ENCODE measurements at places on chromosomes 2 and 18.

DNA sequence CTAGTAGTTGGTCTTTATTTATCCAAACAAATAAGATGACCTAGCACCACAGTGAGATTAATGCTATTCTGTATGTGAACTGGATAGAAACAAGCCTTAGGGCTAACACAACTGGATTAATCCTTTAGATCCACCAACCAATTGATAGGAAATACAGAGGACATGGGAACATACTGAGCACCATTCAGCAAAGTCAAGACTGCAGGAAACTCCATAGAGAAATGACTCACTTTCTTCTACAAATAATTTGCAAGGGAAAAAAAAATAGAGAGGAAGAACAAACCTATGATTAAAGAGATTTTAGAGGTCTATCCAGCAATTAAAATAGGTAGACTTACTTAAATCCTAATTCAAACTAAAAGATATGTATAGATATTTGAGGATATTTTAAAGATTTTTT lies 23.9 kb downstream of the WDFY1 start:
- no peak for DNase-seq

DNA sequence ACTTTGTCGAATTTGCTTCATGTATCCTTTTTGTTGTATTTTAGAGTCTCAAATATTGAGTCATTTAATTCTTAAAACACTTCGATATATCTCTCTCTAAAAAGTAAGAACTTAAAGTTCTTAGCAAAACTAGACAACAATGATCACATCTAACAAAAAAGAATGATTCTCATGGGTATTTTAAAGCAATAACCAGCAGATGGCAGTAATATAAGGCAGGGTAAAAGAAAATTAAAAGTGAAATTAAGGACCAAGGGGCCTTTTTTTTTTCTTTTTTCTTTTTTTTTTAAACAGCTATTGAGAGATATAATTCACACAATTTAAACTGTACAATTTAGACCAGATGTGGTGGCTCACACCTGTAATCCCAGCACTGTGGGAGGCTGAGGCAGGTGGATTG lies 9.9 kb upstream of the AOX1 start:
- DNase-seq = no peak

DNA sequence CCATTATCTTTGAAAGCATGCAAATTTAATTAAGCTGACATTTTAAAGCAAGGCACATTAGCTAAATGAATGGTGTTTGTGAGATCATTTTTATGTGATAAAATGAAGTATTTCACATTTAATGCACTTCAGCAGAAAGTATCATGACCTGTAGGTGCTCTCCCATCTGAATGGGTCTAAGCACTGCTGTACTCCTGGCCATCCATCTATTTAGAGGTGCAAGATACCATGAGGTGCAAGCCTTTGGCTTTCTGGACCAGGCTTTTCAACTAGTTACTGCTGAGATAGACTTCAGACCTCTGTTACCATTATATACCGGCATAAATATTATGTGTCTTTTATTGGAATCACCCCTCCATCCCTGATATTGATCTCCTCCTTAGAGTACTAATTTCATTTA lies 15.6 kb upstream of the LIPG start:
- no peak for DNase-seq

DNA sequence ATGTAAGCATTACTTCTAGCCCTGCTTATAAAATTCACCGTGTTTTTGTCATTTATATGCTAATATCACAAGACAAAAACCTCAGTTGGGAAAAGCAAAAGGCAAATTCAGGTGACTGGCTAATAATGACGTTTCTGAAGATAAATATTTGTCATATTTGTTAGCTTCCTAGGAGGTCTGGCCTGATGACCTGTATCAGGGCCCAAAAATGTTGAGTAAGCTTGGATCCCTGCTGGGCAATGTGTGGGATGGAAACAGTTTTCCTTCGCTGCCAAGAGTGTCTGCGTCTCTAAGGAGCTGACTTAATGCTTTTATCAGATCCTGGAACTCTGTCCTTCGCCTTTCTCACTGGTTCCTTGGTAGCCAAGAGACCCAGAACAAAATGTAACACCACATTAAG lies 230.1 kb upstream of the PXDN start:
- no peak for DNase-seq

- no peak for DNase-seq
Measured at GRCh38 chr2:44348400-44348799, 12.9 kb downstream of the PREPL start.

GRCh38 chr18:73636355-73636754 lies 511.3 kb downstream of the FBXO15 start:
- DNase-seq = no peak

- no peak for DNase-seq
Measured at GRCh38 chr18:61352611-61353010, 19.4 kb downstream of the CDH20 start.

DNA sequence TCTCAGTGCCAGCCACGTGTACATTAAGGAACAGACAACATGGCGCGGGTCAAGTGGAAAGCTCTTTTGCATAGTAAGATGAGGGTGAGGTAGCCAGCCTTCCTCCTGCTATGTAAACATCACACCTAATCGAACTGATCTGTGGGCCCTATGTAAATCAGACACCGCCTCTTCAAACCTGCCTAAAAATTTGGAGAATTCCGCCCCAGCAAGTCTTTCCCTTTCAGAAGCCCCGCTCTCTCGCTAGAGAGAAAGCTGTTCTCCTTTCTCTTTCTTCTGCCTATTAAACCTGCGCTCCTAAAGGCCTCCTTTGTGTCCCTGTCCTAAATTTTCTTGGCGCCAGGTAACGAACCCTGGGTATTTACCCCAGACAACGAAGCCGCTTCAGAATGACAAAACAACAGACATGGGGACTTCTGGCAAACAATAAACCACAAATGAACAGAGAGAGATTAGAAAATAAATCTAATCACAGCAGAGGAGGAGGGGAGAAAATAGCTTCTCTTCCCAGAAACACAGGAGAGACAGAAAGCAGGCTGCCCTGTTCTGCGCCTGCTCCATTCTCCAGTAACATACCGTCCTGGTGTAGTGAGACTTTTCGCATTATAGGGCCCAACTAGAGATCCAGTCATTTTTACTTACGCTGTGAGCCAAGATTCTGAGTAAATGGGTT lies 31.9 kb upstream of the CYP1B1 start:
- no peak for DNase-seq

- DNase-seq = no peak
Measured at GRCh38 chr2:99900556-99900955, 241.8 kb downstream of the AFF3 start.

DNA sequence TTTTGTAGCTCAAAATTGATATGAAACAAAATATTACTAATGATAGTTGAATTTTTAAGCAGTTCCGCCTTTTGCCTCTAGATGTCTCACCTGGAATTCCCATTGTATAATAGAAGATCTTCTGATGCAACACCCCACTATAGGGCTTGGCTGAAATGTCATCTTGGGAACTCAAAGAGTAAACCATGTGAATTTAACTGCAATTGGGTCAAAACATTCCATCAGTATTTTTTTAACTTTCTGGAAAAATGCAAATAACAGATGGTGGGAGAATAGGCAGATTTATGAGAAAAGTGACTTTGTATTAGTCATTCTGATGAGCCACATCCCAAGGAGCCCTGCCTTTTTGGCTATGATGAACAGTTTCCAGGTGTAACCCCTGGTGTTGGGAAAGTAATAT lies 489.9 kb downstream of the NYAP2 start:
- DNase-seq = no peak

- DNase-seq = no peak
Measured at GRCh38 chr2:224892574-224893204, 149.6 kb downstream of the DOCK10 start.

GRCh38 chr2:85727798-85728197 lies 26.0 kb upstream of the ATOH8 start:
- no peak for DNase-seq

GRCh38 chr2:119482481-119483394 lies 41.5 kb downstream of the SCTR start:
- no peak for DNase-seq

DNA sequence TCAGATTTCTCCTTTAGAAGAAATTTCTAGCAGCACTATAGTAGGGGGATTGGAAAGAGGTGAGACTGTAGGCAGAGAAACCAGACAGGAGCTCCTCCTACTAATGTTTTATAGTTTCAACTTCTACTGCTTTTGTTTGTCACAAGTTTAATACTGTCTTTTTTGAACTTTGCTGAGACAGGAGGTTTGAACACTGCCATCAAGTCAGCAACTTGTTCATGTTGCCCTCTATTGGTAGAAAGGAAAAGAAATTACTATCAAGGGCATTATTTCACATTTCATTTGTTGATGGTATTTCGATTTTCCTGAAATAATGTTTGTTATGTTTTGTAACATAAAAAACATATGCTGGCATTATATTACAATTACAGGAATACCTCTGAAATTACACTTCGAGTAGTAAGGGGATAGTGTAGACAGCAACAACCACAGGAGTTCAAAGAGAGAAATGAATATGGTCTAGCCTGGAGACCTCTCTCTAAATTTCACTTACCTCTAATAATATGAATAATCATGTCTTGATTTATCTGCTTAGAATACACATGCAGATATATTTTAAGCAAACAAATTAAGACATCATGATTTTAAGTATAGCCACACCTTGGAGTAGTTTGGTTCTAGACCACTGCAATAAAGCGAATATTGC lies 12.4 kb upstream of the CCDC88A start:
- no peak for DNase-seq

DNA sequence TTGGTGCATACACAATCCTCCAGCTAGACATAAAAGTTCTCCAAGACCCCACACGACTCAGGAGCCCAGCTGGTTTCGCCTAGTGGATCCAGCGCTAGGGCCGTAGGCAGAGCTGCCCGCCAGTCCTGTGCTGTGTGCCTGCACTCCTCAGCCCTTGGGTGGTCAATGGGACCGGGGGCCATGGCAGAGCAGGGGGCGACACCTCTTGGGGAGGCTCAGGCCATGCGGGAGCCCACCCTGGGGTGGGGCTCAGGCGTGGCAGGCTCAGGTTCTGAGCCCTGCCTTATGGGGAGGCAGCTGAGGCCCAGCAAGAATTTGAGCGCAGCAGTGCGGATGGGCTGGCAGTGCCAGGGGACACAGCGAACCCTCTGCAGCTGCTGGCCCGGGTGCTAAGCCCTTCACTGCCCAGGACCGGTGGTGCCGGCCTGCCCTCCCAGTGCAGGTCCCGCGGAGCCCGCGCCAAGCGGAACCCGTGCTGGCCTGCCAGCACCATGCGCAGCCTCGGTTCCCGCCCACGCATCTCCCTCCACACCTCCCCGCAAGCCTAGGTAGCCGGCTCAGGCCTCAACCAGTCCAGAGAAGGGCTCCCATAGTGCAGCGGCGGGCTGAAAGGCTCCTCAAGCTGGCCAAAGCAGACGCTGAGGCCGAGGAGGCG lies 1566.6 kb upstream of the SLC39A10 start:
- no peak for DNase-seq

DNA sequence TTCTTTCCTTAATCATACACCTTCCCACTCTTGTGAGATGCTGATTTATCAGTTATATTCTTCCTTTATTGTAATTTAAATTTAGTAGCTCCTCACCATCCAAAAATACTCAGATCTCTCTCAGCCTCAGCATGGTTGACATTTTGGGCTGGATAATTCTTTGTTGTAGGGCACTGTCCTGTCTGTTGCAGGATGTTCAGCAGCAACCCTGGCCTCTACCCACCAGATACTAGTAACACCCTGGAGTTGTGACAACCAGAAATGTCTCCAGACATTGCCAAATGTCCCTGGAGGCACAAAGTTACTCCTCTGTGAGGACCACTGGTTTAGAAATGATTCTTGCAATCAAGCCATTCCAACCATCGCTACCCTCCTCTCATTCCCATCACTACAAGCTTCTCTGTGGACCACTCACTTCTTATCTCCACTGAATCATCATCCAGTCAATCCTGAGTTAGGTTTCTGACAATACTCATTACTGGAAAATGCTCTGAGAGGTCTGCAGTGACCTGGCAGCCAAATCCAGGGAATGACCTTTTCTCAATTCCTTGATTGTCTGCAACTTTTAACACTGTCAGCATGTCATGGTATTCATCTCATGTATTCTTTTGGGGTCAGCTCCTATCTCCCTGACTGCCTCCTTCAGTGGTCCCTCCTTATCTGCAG lies 43.3 kb downstream of the OSBPL6 start:
- no peak for DNase-seq

DNA sequence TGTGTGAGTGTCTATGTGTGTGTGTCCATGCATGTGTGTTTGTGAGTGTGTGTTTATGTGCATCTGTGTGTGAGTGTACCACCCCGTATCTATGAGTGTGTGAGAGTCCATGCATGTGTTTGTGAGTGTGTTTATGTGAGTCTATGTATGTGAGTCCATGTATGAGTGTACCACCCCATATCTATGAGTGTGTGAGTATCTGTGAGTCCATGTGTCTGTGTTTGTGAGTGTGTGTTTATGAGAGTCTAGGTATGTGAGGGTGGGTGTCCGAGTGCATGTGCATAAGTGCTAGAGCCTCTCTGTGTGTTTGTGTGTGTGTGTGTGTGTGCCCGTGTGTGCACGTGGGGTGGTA lies 86.0 kb upstream of the ATG16L1 start:
- DNase-seq = no peak

- DNase-seq = no peak
Measured at GRCh38 chr2:224798180-224798579, 82.0 kb upstream of the CCDC195 start.

DNA sequence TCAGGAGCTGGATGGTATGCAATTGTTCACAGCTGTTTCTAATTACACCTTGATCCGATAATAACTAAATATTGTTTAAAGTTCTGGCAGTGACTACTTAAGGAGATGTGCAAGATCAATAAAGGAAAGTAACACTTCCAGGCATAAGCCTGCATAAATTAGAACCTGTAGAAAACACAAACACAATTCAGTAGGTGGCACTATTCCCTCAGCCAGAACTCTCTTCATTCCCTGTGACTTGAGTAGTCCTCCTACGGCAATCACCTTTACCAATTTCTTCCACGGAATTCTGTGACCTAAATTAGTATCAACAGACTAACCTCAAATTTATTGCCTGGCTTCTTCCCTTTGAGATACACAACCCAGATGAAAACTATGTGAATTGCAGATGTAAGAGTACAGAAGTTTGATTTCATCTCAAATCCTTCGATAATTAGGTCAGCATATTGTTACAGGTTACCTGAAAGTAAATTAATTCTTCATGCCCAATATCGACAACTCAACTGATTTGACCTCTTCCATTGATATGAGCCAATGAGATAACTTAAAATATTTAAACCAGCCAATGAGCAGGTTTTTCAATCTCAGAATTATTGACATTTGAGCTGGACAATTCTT lies 137.8 kb downstream of the PID1 start:
- no peak for DNase-seq

GRCh38 chr18:13136056-13136903 lies 82.3 kb upstream of the LDLRAD4 start:
- DNase-seq = no peak

GRCh38 chr2:217291259-217291658 lies 431.4 kb upstream of the TNP1 start:
- no peak for DNase-seq

- DNase-seq = no peak
Measured at GRCh38 chr2:62669180-62669579, 36.3 kb upstream of the EHBP1 start.
